ENCODE measurements at places on chromosomes 2 and 18.

DNA sequence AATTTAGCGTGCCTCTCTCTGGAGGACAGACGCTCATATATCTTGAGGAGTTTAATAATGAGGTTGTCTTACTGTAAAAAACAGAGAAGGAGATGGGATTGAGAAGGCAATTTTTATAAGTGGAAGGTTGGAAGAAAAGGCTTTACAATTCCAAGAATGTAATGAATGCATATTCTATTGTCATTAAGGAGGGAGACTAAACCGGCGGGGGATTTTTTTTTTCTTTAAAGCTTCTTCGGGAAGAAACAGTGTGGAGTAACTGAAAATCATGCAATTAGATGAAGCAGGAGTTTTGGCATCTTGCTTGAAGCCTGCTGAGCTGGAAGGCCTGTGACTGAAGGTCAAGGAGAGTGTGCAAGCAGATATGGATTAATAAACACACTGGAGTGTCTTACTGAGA is 124.4 kb downstream of the HRH4 start:
- DNase-seq = no peak

- DNase-seq = no peak
These were observed 167.0 kb downstream of the NDUFA10 start for GRCh38 chr2:239858179-239858578.

GRCh38 chr2:201546576-201546975 is 95.0 kb downstream of the STRADB start:
- no peak for DNase-seq

DNA sequence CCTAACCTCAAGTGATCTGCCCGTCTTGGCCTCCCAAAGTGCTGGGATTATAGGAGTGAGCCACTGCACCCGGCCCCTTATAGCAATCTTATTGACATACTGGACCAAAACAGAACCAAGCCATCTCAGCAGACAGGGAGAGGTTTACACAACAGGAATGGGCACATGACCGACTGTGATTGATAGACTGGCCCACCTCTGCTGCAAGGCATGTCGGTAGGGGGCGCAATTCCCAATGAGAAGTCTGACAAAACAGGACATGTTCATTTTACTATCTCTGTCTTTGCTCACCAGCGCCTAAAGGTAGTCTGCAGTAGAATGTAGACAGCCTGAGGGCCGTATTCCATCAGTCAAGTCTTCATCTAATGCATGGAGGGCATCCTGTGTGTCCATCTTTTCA is 2.0 kb downstream of the LYPD6B start:
- no peak for DNase-seq

- DNase-seq = no peak
These were observed 134.6 kb upstream of the ZEB2 start for GRCh38 chr2:144654523-144654922.

- DNase-seq = no peak
These were observed 447.4 kb downstream of the EPHA4 start for GRCh38 chr2:221124532-221125240.

DNA sequence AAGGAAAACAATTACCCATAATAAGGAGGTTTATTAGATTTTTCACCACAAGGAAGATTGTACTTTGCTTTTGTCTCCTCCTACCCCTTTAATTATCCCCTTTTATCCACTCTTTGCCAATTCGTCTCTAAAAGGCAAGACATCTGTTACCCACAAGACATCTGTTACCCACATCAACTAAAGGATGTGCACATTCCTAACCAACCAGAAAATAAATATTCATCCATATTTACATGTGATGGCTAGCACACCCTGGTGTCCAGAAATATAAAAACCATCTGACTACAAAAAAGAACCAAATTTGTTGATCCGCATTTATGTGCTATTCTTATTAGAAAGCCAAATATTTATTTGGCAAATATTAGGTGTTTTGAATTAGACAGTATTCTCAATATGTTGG is 35.7 kb downstream of the ACVR1C start:
- DNase-seq = no peak

GRCh38 chr2:232977438-232977971 is 35.6 kb downstream of the NGEF start:
- DNase-seq = no peak

All from NCI-H1417 treated with DMSO at 0.1 percent for 48 hours (cell line).